ENCODE measurements at places on chromosomes 1 and 21.

DNA sequence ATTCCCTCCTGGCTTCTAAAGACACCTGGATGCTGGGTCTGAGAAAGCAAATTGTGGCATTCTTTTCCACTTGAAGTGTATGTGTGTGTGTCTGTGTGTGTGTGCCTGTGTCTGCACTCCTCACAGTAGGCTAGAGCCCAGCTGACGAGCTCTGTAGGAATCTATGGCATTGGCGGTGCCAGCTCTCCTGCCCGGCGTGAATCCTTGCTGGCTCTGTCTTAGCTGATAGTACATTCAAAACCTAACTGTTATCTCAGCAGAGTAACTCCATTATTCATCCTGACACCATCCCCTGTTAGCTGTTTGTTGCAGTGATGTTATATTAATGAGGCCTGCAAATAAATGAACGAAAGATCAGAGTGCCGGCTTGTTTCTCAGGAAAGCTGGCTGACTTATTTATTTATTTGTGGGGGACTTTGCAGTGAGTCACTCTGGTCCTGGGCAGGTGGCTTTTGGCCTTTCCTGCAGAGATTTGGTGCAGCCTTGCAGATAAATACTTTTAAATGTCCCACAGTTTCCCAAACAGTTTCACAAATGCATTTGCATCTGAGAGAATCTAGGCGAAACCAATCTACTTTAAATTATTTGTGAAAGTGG, 160.6 kb upstream of the CD34 start:
- no peak for DNase-seq

GRCh38 chr1:12539705-12540579, 78.1 kb downstream of the DHRS3 start:
- DNase-seq, result peak; percentile 51

DNA sequence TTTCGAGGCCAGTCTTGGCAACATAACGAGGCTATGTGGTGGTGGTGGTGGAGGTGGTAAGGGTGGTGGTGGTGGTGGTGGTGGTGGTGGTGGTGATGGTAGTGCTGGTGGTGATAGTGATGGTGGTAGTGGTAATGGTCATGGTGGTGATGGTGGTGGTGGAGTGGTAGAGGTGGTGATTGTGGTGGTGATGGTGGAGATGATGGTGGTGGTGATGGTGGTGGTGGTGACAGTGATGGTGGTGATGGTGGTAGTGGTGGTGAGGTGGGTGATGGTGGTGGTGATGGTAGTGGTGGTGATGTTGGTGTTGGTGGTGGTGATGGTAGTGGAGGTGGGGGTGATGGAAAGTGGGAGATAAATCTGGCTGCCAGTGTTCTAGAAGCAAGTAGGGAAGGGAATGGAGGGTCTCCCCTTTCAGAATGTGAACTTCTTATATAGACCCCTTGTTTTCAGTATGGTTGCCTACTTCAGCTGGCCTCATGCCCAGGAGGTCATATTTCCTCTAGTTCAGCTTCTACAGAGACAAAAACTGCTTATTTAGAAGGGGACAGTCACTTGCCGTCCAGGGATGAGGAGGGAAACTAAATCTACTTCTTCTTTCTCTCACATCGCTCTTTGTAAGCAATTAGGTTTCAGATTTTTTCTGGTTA, 27.5 kb downstream of the SH3BGR start:
- no peak for DNase-seq

DNA sequence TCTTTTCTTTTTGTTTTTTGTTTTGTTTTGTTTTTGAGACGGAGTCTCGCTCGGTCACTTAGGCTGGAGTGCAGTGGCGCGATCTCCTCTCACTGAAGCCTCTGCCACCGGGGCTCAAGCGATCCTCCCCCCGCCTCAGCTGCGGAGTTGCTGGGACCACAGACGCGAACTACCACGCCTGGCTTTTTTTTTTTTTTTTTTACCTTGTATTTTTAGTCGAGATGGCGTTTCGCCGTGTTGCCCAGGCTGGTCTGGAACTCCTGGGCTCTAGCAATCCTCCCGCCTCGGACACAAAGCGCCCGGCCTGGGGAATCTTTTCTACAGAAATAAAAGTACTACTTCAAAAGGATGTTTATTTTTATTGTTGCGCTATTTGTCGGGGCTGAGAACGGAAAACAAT, 1.1 kb upstream of the SETDB1 start:
- no peak for DNase-seq
